Immature natural killer cell (primary cell): ENCODE measurements at places on chromosomes 4 and X.
A peak's percentile ranks its signal among the peaks of the same experiment; 100 is the strongest.

GRCh38 chr4:876780-877179, 50.9 kb upstream of the CPLX1 start:
- H3K27me3 ChIP-seq = peaks cover 9% of the 10 kb centered on the region
- DNase-seq = no peak
- H3K27ac ChIP-seq = no peak overlapping the region
- peaks cover 20% of the 10 kb centered on the region for H3K36me3 ChIP-seq

- H3K27ac ChIP-seq = no peak overlapping the region
- DNase-seq = no peak
- no peaks in the 10 kb centered on the region for H3K4me1 ChIP-seq
Measured at GRCh38 chr4:1794809-1795298, 1.8 kb downstream of the FGFR3 start.

GRCh38 chrX:136168929-136169735, 21.8 kb downstream of the FHL1 start:
- H3K4me3 ChIP-seq = no peak overlapping the region
- no peaks in the 10 kb centered on the region for H3K27me3 ChIP-seq
- DNase-seq = no peak
- peak overlapping the region; percentile 14 for H3K27ac ChIP-seq

DNA sequence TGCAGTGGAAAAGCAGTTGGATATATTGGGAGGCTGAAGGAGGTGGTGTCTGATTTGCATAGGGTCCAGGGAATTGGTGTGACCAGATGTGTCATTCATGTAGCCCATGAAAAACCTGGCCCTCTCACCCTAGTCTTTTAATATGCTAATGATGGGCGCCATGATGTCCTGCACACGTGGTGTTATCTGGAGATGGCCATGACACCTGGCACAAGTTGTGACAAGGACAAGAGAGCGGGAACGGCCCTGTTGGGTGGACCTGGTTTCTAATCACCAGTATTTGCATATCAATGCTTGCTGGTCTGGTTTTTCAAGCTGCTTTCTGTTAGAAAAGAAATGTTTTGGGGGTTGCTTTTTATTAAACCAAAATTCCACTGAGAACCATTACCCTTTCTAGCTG, 87.4 kb downstream of the ZXDA start:
- H3K4me3 ChIP-seq = no peak overlapping the region
- H3K36me3 ChIP-seq = no peaks in the 10 kb centered on the region
- H3K27ac ChIP-seq = no peak overlapping the region
- H3K27me3 ChIP-seq = peaks cover 12% of the 10 kb centered on the region
- no peaks in the 10 kb centered on the region for H3K4me1 ChIP-seq
- DNase-seq = no peak

DNA sequence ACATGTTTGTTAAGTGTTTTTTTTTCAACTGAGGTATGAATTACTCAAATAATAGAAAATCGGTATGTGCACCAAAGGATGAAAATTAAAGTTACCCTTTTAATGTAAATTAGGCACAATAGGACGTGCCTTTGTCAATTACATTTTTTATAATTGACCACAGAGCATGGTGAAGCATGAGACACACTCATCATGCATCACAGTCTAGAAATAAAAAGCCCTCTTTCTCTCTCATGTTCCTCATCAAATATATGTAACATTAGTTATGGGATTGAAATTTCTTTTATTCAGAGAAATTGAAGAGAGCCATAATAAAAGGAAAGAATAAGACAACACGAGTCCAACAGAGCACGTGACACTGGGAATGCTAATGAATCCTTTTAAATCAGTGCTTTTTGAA, 3.5 kb downstream of the GNRHR start:
- H3K4me1 ChIP-seq = no peaks in the 10 kb centered on the region
- no peak for DNase-seq
- no peak overlapping the region for H3K4me3 ChIP-seq
- no peaks in the 10 kb centered on the region for H3K36me3 ChIP-seq

GRCh38 chr4:5034206-5034605, 14.9 kb upstream of the CYTL1 start:
- peaks cover 3% of the 10 kb centered on the region for H3K4me1 ChIP-seq
- H3K27me3 ChIP-seq = peaks cover 6% of the 10 kb centered on the region
- no peaks in the 10 kb centered on the region for H3K36me3 ChIP-seq
- no peak for DNase-seq
- H3K4me3 ChIP-seq = no peak overlapping the region
